Activated T-cell treated with anti-CD3 and anti-CD28 coated beads, Interleukin-2, amount 50 U/mL, for 72 hours (primary cell): ENCODE measurements at places on chromosomes 2 and 18.

DNA sequence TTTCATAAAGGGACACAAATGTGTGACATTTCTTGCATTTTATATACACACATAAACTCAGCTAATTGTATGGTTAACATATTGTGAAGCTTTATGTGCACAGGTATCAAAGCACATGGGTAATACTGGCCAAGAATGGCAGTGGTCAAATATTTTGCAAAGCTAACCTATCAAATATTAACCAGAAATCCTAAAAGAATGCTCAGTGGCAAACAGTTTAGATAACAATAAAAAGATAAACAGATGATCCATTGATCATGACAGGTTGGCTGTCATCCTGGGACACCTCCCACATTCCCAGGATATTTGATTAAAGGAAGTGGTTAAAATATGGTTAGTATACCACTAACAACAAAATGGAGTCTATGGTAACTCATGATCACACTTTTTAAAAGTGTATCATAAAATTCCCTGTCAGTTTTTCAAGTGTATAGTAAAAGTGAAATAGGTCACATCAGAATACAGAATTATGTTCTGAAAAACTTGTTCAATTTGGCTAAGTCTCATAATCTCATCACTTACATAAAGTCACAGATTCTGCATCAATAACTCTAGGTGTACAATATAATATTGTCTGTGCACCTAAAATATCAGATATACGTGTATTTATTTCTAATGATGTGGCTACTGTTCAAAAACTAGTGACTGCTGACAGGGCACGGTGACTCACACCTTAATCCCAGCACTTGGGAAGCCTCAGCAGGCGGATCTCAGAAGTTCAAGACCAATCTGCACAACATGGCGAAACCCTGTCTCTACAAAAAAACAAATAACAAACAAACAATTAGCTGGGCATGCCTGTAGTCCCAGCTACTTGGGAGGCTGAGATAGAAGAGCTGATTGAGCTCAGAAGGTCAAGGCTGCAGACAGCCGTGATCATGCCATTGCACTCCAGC lies 48.9 kb downstream of the CDH2 start:
- DNase-seq = no peak

GRCh38 chr2:7752291-7752690 lies 835.1 kb downstream of the RNF144A start:
- no peak for DNase-seq

DNA sequence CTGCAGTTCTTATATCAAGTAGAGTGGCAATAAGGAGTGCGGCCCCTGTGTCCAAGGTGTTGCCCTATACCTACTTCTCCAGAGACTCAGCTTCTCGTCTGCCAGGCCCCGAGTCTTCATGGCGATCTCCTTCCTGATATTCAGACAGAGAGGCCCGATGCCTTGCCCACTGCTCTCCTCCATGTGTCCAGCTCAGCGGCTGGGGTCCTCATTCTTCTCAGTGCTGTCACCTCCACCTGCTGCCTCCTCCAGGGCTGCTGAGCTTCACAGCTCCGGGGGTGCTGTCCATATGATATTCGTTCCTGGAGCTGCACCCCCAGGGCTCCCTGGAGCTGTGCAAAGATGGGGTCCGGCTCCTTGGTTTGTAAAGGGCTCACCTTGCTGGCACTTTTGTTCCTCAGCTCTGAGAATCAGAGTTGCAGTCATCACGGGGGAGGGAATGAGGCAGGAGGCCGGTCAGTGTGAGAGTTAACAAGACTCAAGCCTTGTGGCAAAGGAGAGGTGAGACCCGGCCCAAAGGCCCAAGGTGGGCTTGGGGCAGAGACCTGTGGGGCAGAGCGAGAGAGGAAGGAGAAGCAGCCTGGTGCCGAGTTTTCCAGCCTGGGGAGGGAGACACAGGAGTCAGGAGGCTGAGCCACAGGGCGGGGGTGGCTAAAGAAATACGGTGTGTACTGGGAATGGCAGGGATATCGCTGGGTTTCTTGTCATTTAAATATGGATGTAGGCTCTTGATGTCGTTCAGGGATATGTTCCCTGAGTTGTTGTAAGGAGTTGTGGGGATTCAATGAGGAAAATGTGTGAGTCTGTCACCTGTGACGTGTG lies 120.6 kb downstream of the CTIF start:
- no peak for DNase-seq

- peak; percentile 48 for DNase-seq
Observed at GRCh38 chr2:36770542-36771287, 74.2 kb downstream of the VIT start.

DNA sequence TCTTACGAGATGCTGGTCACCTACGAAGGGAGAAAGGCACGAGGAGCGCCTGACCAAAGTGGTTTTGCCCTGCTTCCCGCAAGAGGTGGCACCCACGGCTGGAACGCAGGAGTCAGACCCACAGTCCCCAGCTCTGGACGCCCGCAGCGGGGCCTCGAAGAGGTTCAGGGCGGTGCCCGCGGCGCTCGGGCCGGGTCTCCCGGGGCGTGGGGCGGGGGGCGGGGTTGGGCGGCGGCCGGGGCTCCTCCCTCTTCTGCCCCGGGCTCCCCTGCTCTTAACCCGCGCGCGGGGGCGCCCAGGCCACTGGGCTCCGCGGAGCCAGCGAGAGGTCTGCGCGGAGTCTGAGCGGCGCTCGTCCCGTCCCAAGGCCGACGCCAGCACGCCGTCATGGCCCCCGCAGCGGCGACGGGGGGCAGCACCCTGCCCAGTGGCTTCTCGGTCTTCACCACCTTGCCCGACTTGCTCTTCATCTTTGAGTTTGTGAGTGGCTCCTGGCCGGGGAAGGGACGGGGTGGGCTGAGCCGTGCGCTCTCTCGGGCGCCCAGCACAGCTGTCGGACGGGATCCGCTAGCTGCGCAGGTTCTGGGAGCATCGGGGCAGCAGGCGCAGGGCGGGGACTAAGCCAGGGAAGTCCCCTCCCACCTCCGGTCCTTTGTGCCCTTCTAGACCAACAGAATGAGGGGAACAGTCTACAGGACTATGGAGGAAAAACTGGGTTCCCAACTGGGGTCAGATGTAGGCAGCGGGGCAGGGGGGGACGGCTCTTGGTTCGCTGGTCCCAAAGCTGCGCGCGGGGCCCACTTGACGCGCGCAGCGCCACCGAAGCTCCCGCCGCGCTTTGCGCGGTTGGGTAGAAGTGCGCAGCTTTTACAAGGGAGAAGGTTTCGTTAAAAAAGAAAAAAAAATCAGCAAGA lies at the start of gene MAL:
Gene MAL (plus strand): TSS at position 303 of the 914 bp plus-strand sequence. CDS start 85 bp downstream, at position 388.
- DNase-seq = peak; percentile 76

- no peak for DNase-seq
Observed at GRCh38 chr2:169513926-169514325, 4.4 kb downstream of the KLHL41 start.

GRCh38 chr2:98483257-98483861 lies 38.7 kb downstream of the INPP4A start:
- DNase-seq = peak; percentile 51

- peak; percentile 18 for DNase-seq
Observed at GRCh38 chr2:58762176-58762781, 521.2 kb upstream of the FANCL start.

DNA sequence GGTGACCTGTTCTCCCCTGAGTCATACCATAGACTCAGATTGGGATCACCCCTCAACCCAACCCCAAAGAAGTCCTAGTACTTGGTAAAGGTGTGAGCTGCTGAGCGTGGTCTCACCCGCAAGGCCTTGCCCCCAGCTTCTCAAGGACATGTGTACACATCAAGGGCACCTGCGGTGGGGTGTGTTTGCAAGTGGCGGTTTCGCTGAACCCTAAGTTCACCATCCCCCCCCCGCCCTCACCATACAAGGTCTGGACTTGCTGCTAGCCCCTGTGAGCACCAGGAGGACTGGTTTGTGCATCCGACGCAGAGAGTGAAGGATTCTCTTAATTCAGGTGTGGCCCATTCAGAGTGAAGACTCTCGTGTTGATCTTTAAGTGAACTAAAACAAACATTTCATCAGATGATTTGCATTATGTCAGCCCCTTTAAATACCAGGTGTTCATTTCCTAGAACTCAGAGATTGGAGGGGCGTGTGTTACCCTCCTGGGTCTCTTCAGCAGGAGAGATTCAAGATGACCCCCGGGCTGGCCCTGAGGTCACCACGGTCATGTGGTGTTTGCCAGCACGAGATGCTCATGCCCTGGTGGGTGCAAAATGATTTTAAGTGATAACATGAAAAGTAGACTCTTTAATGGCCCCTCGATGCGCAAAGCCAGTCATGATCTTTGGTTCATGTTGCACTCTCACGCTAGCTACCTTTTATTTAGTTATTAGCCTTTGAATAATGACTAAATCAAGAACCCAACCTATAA lies 27.8 kb downstream of the MTERF4 start:
- no peak for DNase-seq
